ENCODE measurements at places on chromosomes 12 and 14.
A peak's percentile ranks its signal among the peaks of the same experiment; 100 is the strongest.

GRCh38 chr12:121719926-121720414 lies 7.4 kb downstream of the TMEM120B start:
- no peak for DNase-seq

GRCh38 chr14:90386321-90386720 lies 10.5 kb upstream of the CALM1 start:
- DNase-seq = no peak

GRCh38 chr14:50769863-50770500 lies 61.0 kb downstream of the NIN start:
- no peak for DNase-seq

DNA sequence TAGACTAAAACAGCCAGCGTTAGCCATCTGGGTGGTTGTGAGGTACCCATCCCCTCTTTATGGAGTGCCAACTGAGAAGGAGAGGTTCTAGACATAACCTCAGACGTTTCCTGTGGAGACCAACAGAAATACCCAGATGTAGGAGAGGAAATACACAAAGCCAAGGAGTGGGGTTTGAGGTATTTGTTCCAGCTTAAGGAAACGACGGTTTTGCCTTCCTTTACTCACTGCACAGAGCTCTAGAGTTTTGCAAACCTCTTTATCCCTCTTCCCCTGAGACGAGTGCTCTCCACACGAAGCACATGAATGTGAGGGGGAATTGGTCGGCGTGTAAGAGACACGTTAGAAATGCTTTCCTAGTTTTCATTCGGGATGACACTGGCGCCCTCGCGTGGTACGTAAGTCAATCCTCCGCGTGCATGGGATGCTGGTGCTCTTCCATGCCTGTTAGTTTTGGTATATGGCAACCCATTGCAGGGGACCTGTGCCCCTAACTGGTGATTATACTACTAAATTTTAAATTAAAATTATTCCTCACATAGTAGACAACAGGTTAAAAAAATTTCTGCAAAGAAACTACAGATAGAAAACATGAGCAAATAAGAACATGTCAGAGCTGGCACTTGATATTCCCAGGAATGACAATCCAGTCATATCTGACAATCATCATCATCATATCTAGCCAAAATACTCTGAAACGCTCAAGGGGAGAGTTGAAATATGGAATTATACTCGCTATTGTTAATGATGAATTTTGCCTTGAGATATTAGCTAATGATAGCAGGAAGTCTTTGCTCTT lies 121.7 kb downstream of the PPM1H start:
- DNase-seq = peak; percentile 53

- no peak for DNase-seq
These were observed 75.3 kb upstream of the FAR2 start for GRCh38 chr12:29073631-29074239.

Measured in stimulated activated effector memory CD8-positive, alpha-beta T cell treated with anti-CD3 and anti-CD28 coated beads, Interleukin-12 subunit alpha, Interleukin-12 subunit beta, amount 100 ng/mL, for 72 hours (primary cell).